ENCODE measurements at places on chromosomes 16 and 17. TPM values are rescaled to one million over a fixed set of nuclear protein-coding genes. Genes with fewer than 3 reads are reported as not detected.

The KRTAP9-8 gene
- total RNA-seq = not detected

The C17orf78 gene
- not detected for total RNA-seq

The ACE gene
- 7.0 TPM for total RNA-seq

- DNase-seq = no peak
Observed at GRCh38 chr16:31072540-31073141, 1.4 kb downstream of the ZNF668 start.

DNA sequence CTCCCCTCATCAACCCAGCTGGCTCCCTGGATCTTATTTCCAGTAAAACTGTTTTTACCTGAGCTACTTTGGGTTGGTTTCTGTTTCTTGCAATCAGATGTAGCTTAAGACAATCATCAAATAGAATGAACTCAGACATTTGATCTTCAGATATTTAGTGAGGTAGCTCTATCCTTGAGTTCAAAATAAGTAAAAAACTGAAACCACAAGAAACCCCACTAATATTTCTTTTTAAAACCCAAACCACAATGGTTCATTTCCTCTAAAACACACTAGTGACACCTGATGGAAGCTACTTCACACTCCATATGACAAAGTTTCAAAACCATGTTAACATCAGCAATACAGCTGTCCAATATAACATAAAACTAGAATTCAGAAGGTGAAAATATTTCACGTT, 37.8 kb downstream of the CACNG1 start:
- DNase-seq = no peak

- no peak for DNase-seq
Observed at GRCh38 chr17:82246365-82247181, 17.7 kb downstream of the SLC16A3 start.

DNA sequence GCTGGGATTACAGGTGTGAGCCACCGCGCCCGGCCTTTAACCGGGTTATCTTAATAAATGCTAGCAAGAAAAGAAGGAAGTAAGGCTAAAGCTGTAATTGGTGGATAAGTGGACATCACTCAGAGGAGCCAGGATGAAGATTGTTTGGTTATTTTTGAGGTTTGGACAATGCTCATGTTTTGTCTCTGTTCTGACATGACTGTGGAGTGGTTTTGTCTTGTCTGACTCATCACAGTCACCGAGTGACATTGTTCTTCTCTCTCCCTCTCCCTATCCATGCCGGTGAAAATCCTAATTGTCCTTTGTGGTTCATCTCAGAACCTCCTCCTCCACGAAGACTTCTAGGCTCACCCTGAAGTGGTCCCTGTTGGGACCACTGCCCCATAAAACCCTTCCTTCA, 23.5 kb upstream of the GRIN2A start:
- no peak for DNase-seq

All from WTC11 (cell line).